ENCODE measurements at places on chromosomes 5 and 9.

DNA sequence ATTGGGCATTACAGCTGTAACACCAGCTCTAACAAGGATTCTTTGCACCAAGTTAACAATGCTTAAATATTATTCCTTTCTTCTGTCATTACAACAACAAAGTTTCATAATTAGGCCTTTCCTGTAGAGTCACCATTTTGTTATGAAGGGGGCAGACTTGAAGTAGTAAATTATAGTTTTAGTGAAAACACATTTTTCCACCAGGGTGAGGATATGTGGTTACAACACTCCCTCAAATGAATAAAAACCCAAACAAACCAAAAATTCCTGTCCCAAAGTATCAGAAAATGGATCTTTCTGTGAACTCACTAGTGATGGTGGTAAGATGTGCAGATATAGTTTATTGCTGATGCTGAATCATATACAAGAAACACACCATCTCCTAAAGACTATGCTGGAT lies 250.5 kb upstream of the TUT7 start:
- DNase-seq: no peak

DNA sequence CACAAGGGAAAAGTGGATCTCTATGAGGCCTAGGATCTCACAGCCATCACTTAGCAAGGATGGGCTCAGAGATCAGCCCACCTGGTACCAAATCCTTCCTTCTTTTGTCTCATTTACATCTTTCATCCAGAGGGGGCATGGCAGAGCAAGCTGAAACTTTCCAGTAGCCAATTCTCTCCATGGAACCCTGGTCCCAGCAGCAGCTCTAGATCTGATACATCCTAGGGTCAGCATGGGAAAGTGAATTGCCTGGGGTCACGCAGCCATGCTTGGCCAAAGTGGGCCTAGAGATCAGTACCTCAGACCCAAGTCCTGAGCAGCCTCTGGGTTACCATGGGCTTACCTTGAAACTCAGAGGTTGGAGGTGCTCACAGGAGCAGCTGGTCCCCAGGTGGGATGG lies 170.5 kb downstream of the GABBR2 start:
- no peak for DNase-seq

GRCh38 chr5:30968971-30969370 lies 224.5 kb upstream of the CDH6 start:
- no peak for DNase-seq

GRCh38 chr9:35195683-35196082 lies 33.9 kb downstream of the UNC13B start:
- no peak for DNase-seq

GRCh38 chr5:54243483-54244080 lies 66.8 kb downstream of the ARL15 start:
- DNase-seq: no peak

- DNase-seq: peak; percentile 50
Measured at GRCh38 chr9:127905788-127906191, 6.4 kb upstream of the ST6GALNAC6 start.

DNA sequence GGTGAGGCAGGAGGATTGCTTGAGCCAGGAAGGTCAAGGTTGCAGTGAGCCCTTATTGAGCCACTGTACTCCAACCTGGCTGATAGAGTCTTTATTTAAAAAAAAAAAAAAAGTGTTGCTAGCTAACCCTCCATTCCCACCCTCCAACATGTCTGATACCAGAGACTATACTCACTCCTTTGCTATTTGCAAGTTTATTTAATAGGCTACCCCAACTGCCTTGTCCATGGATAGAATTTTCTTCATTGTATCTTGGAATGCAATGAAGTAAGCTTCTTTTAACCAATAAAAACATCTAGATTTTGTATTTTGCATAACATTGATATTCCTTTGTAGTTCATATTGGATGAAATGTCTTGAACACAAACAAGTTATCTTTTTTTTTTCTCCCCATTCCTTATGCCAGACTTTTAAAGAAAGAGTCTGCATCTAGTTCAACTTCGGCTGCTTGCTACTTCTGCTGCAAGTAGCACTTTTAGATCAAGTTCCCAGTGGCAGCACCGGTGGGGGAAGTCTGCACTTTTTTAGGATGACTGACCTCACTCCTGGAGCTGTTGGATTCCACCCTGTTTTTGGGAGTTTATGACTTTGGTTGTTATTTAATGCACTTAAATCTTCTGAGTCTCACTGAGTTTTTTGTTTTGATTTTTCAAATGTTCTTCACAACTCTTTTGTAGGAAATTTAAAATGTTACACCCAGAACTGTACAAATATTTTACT lies 112.5 kb downstream of the UHRF2 start:
- no peak for DNase-seq

- no peak for DNase-seq
Measured at GRCh38 chr9:76112151-76112550, 221.7 kb downstream of the PCSK5 start.

DNA sequence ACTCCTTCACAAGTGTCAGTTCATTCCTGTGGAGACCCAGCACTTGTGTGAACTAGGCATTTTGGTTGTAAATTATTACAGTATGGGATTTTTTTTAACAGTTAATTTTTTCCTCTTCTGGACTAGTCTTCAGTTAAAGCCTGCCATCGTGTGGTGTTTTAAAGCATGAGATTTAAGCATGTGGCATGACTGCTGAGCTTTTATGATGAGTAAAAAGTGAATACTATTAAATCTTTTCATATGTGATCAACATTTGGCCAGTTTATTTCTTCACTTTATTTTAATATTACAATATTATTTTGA lies 25.0 kb downstream of the LMNB1 start:
- DNase-seq: no peak

DNA sequence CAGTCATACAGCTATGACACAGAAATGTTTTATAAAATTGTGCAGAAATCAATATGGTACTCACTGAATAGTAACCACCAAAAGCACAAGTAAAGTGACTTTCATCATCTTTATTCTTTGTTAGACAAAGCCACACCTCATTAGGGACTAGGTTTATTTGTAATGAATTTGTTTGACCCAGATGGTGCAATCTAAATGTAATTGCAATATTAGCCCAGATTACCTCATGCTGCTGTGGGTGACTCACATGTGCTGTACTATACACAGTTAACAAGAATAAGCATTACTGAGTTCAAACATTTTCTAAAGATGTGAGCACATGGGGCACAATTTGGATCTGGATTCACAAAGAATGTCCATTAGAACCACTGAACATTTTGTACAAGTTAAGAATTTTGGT lies 759.3 kb upstream of the TYRP1 start:
- no peak for DNase-seq

DNA sequence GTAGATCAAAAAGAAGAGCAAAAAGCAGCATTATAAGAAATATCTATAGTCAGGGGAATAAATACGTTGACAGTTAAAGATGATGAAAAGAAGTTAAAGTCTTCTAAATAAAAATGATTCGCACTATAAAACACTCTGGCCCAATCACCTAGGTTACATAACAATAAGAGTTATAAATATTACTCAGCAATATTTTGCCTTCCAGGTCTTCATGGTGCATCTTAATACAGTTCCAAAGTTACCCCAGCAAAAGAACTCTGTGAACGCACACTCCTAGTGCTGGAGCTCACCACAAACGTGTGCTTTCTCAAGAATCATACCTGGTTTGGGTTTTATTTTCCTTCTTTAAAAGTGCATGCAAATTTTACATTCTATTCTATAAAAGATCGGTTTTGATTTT lies 44.7 kb downstream of the EPB41L4A start:
- DNase-seq: no peak

DNA sequence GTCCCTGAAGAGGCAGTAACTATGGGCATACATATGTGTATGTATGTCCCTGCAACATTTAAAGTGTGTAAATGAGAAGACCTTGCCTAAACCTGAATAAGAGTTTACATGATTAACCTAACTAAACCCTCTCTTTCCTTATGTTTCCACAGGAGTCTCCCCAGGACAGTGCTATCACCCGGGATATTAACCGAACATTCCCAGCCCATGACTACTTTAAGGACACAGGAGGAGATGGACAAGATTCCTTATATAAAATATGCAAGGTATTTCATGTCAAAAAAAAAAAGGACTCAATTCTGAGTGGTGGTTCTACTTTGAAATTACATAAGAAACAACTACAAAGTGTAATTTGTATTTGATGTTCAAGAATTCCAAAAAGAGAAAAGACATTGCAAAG lies 31.7 kb downstream of the GPR21 start:
- DNase-seq: no peak

DNA sequence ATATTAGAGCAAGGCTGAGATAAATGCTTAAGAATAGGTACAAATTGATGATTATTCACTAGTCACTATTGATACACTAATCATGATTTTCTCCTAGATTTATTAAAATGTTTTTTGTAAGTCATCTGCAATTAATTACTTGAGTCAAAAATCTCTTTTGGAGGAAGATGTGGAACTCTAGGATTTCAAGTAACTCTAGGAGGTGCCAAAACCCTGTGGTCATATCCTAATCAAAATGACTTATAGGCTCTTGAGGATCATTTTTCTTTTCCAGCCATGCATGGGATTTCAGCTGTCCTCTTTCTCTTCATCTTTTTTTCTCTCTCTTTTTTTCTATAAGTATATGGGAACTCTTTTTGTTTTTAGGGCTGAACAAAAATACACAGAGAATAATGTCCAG lies 141.8 kb upstream of the CD180 start:
- no peak for DNase-seq

DNA sequence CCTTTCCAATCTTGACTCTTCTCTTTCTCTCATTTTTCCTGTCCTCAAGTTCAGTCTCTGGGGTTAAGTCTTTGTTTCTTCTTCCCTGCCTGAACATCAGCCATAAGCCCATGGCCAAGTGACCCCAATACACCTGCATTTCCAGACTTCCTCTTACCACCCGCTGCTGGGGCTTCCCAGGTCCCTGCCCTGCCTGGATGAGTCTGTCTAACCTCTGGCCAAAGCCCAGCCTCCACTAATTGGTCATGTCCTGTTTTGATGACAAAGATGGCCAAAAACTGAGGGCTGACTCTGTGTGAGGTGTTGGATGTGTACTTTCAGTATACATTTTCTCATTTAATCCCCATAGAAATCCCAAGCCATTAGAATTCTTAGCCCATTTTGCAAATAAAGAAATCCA lies 47.3 kb downstream of the SH3TC2 start:
- DNase-seq: no peak

DNA sequence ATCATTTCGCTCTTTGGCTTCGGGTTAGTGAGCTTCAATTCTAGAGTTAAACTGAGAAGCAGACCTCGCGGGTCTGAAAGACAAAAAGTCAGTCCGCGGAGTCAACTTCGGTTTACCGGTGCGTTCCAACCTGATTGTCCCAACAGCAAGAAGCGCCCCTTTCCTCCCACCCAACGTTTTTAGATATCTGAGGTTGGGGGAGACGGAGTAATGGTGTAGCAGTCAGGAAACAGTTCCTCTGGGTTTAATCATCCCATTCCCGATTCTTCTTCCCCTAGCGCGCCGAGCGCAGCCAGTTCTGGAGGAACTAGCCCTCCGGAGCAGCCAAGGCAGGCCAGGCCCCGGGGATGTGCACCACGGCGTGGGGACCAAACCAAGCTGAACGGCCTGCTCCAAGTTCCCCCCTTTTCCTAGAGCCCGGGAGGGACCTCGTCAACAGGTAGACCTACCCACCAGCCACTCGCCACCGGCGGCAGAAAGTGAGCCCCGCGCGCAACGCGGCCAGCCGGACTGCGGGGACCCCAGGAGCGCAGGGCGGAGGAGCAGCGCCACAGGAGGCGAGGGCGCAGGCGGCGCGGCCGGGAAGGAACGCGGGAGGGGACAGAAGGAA lies 622 bp upstream of the ISL1 start:
- DNase-seq: no peak

DNA sequence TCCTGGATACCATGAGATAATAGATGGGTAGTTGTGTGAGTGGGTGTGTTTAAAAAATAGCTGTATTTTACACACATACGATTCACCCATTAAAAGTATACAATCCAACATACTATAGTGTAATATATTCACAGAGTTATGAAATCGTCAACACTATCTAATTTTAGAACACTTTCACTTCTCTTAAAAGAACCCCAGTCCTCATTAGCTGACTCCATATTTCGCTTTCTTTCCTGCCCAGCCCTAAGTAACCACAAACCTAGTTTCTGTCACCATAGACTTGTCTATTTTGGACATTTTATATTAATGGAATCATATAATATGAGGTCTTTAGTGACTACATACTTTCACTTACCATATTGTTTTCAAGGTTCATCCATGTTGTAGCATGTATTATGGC lies 63.8 kb upstream of the S1PR3 start:
- no peak for DNase-seq

DNA sequence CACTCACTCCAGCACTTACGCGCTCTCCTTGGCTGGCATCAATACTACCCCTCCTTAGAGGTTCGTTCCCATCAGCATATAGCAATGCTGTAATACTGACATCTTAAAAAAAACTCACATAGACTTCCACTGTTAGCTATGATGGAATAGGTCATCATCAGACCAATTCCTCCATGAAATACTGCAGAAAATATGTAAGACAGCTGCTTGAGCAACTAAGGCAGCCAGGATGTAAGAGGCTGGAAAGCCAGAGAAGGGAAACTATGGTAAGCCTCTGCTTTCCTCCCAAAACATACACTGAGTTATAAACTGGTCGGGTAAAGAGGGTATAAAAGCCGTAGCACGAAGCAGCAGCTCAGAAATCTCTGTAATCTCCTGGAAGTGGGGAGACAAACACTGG lies 33.5 kb downstream of the AUH start:
- no peak for DNase-seq

DNA sequence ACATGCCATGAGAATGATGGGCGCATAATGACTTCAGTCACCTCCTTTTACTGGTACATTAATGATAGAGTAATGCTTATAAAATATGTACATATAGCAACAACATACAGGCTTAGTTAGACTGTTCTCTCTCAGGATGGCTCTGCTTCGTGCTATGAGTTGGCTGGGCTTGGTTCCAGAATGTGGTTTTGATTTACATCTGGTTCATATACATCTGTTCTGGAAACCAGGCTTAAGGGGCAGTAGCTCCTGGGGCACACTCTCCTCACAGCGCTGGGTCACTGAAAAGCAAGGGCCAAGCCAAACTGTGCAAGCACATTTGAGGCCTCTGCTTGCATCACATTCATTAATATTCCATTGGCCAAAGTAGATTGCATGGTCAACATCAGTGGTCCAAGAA lies 44.9 kb downstream of the PCSK1 start:
- DNase-seq: no peak

- DNase-seq: no peak
Measured at GRCh38 chr9:19787672-19788071, 1.2 kb downstream of the SLC24A2 start.

- DNase-seq: no peak
Measured at GRCh38 chr5:1218351-1219080, 6.7 kb upstream of the SLC6A18 start.

GRCh38 chr5:172178301-172178987 lies 9.6 kb downstream of the STK10 start:
- DNase-seq: no peak

GRCh38 chr5:82886911-82887310 lies 190.3 kb downstream of the TMEM167A start:
- no peak for DNase-seq

DNA sequence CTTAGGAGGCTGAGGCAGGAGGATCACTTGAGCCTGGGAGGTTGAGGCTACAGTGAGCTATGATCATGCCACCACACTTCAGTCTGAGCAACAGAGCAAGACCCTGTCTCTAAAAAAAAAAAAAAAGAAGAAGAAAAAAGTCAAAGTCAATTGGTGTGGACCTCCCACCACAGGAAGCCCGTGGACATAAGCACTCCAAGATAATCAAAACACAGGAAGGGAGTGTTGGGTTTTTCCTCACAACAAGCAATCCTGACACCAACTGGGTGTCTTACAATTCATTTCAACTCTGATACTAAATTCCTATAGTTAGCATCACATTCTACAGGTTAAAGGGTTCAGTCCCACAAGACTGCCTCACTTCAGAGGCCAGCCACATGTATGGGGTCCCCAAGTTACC lies 70.7 kb downstream of the PDE6A start:
- no peak for DNase-seq

GRCh38 chr5:61277190-61277589 lies 54.9 kb upstream of the ZSWIM6 start:
- DNase-seq: no peak
